ENCODE measurements at places on chromosomes 5 and 9. TPM values are rescaled to one million over a fixed set of nuclear protein-coding genes. Genes with fewer than 3 reads are reported as not detected.

DNA sequence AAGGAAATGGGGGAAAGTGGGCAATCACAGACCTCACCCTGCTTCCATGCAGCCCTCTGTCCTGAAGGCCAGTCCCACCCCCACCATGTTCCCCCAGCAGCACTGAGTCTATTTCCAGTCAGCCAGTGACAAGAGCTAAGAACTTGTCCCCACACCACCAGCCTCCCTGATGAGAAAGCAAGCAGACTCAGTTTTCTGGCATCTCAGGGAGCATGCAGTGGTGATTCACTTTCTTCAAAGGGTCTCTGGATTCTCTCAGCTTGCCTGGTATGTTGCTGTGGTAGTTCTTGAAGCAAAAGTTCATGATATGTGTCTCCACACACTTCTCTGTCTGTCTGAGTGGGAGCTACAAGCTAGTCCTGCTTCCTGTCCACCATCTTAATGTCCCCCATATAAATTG lies 799.9 kb upstream of the TYRP1 start:
- no peak overlapping the region for H3K27ac ChIP-seq
- H3K27me3 ChIP-seq = no peaks in the 10 kb centered on the region
- no peak for DNase-seq
- H3K4me1 ChIP-seq = no peaks in the 10 kb centered on the region
- H3K4me3 ChIP-seq = no peak overlapping the region

DNA sequence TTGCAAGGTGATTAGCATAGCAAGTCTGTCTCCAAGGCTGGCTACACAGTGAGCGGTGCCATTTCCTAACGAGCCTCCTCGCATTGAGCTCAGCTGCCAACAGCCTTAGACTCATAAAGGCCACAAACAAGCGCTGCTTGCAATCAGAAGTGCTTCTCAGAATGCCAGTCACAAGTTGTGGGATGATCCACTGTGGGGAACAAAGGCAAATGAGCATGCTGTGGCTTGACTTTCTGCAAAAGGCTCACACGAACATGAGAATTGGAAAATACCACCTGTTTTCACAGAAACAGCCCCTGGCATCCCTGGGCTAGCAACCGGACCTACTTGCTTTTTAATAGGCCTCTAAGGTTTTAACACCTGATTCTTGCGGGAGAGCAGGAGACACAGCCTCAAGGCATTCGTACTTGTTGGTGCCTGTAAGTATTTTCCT lies 215.5 kb downstream of the FANCC start:
- H3K27ac ChIP-seq = no peak overlapping the region
- no peaks in the 10 kb centered on the region for H3K27me3 ChIP-seq
- H3K4me3 ChIP-seq = no peak overlapping the region
- peaks cover 2% of the 10 kb centered on the region for H3K36me3 ChIP-seq
- no peak for DNase-seq

DNA sequence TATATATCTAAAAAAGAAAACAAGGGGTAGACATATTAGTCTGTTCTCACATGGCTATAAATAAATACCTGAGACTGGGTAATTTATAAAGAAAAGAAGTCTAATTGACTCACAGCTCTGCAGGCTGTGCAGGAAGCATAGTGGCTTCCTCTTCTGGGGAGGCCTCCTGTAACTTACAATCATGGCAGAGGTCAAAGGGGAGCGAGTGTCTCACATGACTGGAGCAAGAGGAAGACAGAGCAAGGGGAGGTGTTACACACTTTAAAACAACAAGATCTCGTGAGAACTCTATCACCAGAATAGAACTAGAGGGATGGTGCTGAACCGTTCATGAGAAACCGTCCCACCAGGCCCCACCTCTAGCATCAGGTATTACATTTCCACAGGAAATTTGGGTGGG lies 616.8 kb downstream of the TLE4 start:
- no peaks in the 10 kb centered on the region for H3K4me1 ChIP-seq
- no peak for DNase-seq
- H3K27ac ChIP-seq = no peak overlapping the region
- no peak overlapping the region for H3K4me3 ChIP-seq
- no peaks in the 10 kb centered on the region for H3K36me3 ChIP-seq

DNA sequence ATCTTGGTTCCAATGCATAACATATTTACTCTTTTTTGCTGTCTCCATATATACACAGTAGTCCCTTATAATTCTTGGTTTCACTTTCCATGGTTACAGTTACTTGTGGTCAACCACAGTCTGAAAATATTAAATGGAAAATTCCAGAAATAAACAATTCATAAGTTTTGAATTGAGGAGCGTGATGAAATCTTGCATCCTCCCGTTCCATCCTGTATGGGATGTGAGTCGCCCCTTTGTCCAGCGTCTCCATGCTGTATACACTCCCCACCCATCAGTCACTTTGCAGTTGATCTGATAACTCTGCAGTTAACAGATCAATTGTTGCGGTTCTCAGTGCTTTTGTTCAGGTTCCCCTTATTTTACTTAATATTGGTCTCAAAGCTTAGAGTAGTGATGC lies 11.5 kb upstream of the FAF2 start:
- H3K4me3 ChIP-seq = no peak overlapping the region
- DNase-seq = peak; percentile 31
- no peak overlapping the region for H3K27ac ChIP-seq
- H3K4me1 ChIP-seq = no peaks in the 10 kb centered on the region
- H3K27me3 ChIP-seq = no peaks in the 10 kb centered on the region
- H3K36me3 ChIP-seq = no peaks in the 10 kb centered on the region

The CDH18 gene
- not detected for total RNA-seq

The CBY3 gene
- not detected for total RNA-seq

DNA sequence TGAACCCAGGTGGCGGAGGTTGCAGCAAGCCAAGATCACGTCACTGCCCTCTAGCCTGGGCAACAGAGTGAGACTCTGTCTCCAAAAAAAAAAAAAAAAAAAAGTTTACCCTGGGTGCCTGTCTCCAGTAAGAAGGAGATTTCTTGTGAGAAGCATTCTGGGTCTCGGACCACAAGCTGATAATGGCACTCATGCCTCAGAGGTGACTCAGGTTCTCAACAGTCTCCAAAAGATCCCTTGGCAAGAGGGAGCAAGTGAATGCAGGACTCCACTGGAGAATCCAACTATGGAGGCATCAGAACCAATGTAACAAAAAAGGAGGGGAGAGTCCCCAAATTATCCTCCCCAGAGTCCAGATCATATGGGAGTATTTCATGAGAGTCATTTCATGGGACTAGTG lies 106.0 kb upstream of the LRRTM2 start:
- peaks cover 23% of the 10 kb centered on the region for H3K4me1 ChIP-seq
- H3K36me3 ChIP-seq = no peaks in the 10 kb centered on the region
- no peaks in the 10 kb centered on the region for H3K27me3 ChIP-seq
- no peak overlapping the region for H3K27ac ChIP-seq
- no peak overlapping the region for H3K4me3 ChIP-seq

The GAPT gene
- total RNA-seq = 1.8 TPM

The PCDHB3 gene
- total RNA-seq = not detected

GRCh38 chr9:114170771-114171461 lies 15.6 kb downstream of the COL27A1 start:
- no peaks in the 10 kb centered on the region for H3K36me3 ChIP-seq
- H3K27me3 ChIP-seq = no peaks in the 10 kb centered on the region
- H3K4me1 ChIP-seq = no peaks in the 10 kb centered on the region
- H3K4me3 ChIP-seq = no peak overlapping the region
- no peak for DNase-seq
- no peak overlapping the region for H3K27ac ChIP-seq

GRCh38 chr9:114282507-114282906 lies 40.4 kb upstream of the ORM1 start:
- H3K4me3 ChIP-seq = no peak overlapping the region
- no peaks in the 10 kb centered on the region for H3K27me3 ChIP-seq

DNA sequence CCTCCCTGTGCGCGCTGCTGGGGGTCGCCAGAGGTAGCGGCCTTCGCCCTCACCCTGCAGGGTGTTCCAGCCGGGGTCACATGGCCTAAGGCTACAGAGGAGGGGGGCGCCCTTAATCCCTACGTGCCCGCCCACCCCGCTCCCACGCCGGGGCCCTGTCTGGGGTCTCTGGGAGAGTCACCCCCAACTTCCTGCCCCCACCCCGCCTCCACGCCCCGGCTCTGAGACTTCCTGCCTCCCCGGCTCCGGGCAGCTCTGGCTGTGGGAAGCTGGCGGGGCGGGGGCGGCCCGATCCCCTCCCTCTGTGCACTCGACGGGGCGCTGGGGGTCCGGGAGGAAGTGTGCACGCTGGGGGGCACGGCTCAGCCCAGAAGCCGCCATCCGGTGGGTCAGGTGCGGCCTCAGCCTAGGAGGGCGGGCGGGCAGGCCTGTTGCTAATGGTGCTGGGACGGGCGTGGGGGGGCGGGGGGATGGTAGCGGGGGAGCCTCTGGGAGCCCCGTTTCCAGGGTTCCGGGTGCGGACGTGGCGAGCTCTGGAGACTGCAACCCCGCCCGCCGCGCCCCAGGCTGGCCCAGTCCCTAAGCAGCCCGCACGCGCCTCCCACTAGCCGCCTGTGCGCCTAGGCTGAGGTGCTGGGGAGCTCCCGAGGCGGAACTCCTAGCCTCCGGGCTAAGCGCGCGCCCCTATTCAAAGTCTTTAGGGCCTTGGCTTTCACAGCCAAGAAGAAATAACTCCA lies 61.6 kb downstream of the CXXC5 start:
- H3K4me3 ChIP-seq = peak overlapping the region; percentile 16
- peaks cover 58% of the 10 kb centered on the region for H3K4me1 ChIP-seq
- DNase-seq = peak; percentile 62
- peak overlapping the region; percentile 87 for H3K27ac ChIP-seq

The NKD2 gene
- not detected for total RNA-seq

The CCL27 gene
- not detected for total RNA-seq

The IFNA2 gene
- not detected for total RNA-seq

- no peak overlapping the region for H3K4me3 ChIP-seq
- H3K27me3 ChIP-seq = no peaks in the 10 kb centered on the region
- no peaks in the 10 kb centered on the region for H3K4me1 ChIP-seq
- no peak overlapping the region for H3K27ac ChIP-seq
- H3K36me3 ChIP-seq = no peaks in the 10 kb centered on the region
Observed at GRCh38 chr9:17472126-17472525, 106.7 kb upstream of the SH3GL2 start.

GRCh38 chr9:14690948-14691730 lies 2.1 kb downstream of the ZDHHC21 start:
- DNase-seq = no peak
- peaks cover 12% of the 10 kb centered on the region for H3K4me1 ChIP-seq
- no peak overlapping the region for H3K4me3 ChIP-seq
- H3K36me3 ChIP-seq = peaks cover 11% of the 10 kb centered on the region
- H3K27me3 ChIP-seq = no peaks in the 10 kb centered on the region

DNA sequence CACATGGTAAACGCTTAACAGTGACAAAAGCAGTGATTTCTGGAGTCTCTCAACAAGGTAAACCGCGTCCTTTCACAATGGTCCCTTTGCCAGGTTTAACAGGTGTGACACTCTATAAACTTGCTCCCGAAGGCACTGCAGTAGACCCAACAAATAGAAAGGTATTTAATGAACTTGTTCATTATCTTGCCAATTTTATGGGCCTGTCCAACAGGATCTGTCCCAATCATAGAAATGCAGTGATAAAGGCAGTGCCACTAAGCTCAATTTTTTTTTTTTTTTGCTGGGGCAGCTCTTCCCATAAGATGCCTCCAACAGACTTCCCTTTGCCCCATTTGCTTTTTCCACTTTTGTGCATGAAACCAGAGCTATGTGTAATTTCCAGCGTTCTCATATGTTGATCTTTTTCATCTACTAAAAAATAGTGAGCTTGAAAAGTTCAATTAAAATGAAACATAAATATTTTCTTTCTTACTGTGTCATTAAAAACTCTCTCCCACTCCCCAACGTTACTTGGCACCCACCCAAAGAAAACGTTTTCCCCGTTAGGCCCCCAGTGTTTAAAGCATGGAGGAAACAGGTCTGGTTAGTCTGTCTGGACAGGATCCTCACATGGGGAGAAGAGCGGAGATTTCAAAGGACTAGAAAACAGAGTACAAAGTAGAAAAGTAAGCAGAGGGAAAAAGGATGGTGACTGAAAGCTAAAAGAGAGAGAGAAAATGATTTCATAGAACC lies 80.9 kb upstream of the SPATA31D4 start:
- no peaks in the 10 kb centered on the region for H3K36me3 ChIP-seq
- no peaks in the 10 kb centered on the region for H3K27me3 ChIP-seq
- no peak for DNase-seq
- H3K27ac ChIP-seq = no peak overlapping the region

DNA sequence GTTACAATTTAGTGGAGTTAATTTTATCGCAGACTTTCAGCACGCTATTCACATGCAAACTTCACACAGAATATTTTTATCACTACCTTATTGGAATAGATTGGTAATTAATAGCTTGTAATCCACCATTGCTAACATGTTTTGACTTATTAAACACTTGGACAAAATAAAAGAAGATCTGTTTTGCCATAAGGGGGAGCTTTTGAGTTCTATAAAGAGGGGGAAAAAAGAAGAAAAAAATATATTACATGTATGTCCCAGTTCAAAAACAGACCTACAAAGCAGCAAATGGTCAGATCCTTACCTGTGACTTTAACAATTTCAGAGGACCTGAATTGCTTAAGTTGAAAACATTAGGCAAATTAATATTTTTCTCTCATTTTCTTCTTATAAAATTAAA lies 1.2 kb upstream of the PAPPA start:
- H3K27me3 ChIP-seq = peaks cover 23% of the 10 kb centered on the region
- H3K4me3 ChIP-seq = no peak overlapping the region
- no peak overlapping the region for H3K27ac ChIP-seq
- no peaks in the 10 kb centered on the region for H3K36me3 ChIP-seq
- H3K4me1 ChIP-seq = no peaks in the 10 kb centered on the region

DNA sequence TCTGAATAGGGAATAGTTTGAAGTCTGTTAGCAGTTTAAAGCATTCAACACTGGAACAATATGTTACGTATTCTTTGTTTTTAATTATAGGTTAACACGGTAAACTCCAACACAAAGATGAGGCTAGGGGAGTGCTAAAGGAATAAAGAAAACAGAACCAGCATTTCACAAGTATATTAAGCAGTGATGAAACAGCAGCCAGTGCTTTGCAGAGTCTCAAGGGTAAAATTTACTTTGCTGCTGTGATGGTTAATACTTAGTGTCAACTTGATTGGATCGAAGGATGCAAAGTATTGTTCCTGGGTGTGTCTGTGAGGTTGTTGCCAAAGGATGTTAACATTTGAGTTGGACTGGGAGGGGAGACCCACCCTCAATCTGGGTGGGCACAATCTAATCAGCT lies 30.0 kb upstream of the GSN start:
- no peak overlapping the region for H3K27ac ChIP-seq
- no peaks in the 10 kb centered on the region for H3K4me1 ChIP-seq
- no peak for DNase-seq
- H3K36me3 ChIP-seq = no peaks in the 10 kb centered on the region
- no peaks in the 10 kb centered on the region for H3K27me3 ChIP-seq
- no peak overlapping the region for H3K4me3 ChIP-seq
